ENCODE measurements at places on chromosomes 6 and 20.
A peak's percentile ranks its signal among the peaks of the same experiment; 100 is the strongest.

DNA sequence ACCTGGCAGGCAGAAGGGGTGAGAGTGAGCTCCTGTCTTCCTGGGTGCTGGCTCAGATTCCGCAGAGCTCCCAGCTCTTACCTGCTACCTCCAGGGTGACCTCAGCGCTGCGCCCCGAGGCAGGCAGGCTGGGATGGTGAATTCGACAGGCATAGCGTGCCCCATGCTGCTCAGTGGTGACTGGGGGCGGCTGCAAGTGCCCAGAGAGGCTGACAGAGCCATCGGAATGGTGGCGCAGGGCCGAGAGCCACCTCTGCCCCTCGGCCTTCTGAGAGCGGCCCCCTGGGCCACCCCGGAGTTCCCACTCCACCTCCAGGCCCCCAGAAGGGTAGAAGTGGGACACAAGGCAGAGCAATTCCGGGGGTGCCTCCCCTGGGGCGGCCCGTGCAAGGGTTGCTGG lies 5.5 kb upstream of the RGL2 start:
- no peak for DNase-seq

GRCh38 chr20:50915424-50915823 lies 15.8 kb downstream of the ADNP start:
- no peak for DNase-seq

GRCh38 chr6:44697327-44697726 lies 309.8 kb downstream of the CDC5L start:
- no peak for DNase-seq

DNA sequence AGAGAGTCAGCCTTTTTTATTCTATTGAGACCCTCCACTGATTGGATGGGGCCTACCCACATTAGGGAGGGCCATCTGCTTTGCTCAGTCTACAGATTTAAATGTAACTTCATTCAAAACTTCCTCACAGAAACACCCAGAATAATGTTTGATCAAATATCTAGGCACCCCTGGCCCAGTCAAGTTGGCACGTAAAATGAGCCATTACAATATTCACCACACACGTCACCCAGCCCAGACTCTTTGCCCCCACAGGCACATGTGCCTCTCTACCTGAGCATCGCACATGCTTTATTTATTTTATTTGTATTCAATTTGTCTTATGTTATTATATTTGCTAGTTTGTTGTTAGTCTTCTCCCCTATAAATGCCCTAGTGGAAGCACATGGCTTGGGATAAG lies 70.9 kb upstream of the EYA2 start:
- DNase-seq, result no peak

- DNase-seq, result no peak
Measured at GRCh38 chr20:17444091-17444490, 87.1 kb downstream of the BFSP1 start.

- peak; percentile 15 for DNase-seq
Measured at GRCh38 chr20:50635676-50636600, 55.4 kb downstream of the RIPOR3 start.

DNA sequence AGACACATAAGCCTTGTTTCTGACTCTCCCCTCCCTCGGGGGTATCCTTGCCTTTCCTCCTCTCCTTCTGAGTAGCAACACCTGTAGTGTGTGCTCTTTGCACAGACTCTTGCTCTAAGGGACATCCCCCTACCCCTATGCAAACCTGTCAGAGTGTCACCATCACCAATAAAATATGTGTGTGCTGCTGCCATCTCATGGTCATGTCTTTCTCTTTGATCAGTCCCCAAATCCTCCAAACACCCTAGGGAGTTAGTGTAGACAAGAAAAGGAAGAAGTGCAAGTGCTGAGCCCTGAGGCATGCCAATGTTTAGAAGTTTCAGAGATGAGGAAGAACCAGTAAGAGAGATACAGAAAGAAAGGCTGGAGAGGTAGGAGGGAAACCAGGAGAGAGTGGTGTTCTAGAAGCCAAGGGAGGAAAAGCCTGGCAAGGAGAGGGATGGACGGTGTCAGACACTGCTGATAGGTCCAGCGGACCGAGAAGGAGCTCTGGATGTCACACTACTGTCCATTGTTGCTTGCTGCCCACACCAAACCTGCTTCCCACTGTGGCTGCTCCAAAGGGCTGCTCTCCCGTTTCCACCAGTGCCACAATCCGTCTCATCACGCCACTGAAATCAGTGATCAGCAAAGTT lies 16.4 kb downstream of the TRMT6 start:
- no peak for DNase-seq

DNA sequence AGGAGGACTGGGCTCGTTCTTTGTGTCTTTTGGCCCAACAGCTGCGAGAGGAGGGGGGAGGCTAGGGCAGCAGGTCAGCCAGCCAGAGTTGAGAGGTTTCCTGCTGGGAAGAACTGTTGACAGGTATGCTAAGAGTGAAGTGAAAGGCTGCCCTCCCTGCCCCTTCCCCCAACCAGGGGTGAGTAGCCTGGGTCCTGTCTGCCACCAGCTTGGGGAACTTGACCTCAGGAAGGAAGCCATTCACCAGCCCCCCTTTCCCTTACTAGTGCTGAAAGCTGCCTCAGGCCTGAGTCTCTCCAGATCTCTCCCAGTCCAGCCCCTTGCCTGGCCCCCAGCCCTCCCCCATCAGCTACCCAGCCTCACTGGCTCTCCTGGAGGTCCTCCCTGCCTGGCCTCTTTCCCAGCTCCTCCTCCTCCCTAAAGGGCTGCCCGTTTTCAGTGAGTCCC lies 20.7 kb upstream of the ZNF76 start:
- DNase-seq, result no peak

GRCh38 chr6:85321906-85322305 lies 128.0 kb upstream of the NT5E start:
- DNase-seq, result no peak

DNA sequence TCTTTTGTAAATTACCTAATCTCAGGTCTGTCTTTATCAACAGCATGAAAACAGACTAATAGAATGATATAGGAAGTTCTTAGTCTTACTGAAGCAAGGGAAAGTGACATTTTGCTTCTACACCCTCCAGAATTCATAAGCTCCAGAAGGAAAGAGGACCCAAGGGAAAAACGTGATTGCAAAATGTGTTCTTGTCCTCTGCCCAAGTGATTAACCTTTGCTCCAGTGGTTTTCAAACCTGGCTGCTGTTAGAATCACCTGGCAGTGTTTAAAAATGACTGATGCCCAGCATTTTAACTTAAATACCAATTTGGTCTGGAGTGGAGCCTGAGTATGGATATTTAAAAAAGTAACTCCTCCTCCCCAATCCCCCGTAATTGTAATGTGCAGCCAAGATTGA lies 191.4 kb downstream of the SLC16A10 start:
- no peak for DNase-seq

DNA sequence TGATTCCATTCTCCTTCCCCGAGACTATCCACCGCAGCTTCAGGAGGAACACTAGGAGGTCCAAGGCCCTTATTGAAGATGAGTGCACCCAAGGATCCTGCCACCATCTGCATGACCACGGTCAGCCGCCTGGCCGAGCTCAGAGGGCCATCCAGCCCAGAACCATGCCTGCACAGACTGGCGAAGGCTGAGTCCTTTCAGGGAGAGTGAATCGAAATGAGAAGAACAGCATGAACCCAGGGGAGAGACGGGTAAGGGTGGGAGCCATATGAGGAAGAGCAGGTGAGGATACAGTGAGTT lies 26.3 kb downstream of the SERPINB6 start:
- no peak for DNase-seq

Data from kidney glomerular epithelial cell (primary cell).